ENCODE measurements at places on chromosomes 4 and X. TPM values are rescaled to one million over a fixed set of nuclear protein-coding genes. Genes with fewer than 3 reads are reported as not detected.
A peak's percentile ranks its signal among the peaks of the same experiment; 100 is the strongest.

DNA sequence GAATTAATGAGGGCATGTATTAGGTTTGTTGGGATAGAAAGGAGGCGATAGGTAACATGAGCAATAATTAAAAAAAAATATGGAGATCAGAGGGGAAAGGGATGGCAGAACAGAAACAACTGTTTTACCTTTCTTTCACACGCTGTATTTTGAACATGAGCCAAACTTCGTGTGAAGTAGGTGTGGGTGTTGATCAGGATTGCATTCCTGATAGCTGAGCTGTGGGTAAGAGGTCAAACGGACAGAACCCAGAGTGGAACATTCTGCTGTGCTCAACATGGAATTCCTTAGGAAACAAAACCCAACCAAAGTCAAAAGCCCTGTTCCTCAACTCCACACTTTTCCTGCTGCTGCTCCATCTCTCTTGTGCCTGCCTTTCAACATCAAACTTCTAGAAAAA lies 162.5 kb upstream of the CASK start:
- H3K36me3 ChIP-seq, result no peaks in the 10 kb centered on the region
- H3K27ac ChIP-seq, result no peak overlapping the region
- H3K4me3 ChIP-seq, result no peak overlapping the region
- no peaks in the 10 kb centered on the region for H3K27me3 ChIP-seq

DNA sequence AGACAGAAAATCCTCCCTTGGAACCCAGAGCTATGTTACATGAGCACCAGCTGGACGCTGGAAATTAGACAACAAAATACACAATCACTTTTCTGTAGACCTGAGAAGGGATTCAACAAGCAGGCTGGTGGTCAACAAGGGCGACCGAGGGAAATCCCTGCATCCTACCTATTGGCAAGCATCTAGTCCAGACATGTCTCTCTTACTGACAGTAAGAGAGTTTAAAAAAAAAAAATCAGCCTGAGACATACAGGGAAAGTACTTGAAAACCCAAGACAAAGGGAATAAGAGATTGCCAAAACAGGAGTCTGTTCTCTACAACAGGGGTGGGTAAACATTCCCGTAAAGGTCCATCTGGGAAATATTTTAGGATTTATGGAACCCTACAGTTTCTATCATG lies 108.0 kb downstream of the KDR start:
- no peak for DNase-seq
- H3K4me3 ChIP-seq, result no peak overlapping the region
- H3K36me3 ChIP-seq, result no peaks in the 10 kb centered on the region

GRCh38 chr4:4995103-4995907 lies 24.0 kb downstream of the CYTL1 start:
- H3K27ac ChIP-seq, result no peak overlapping the region
- DNase-seq, result peak; percentile 54
- peaks cover 9% of the 10 kb centered on the region for H3K4me1 ChIP-seq
- no peak overlapping the region for H3K4me3 ChIP-seq
- H3K27me3 ChIP-seq, result peaks cover 10% of the 10 kb centered on the region
- H3K36me3 ChIP-seq, result no peaks in the 10 kb centered on the region

DNA sequence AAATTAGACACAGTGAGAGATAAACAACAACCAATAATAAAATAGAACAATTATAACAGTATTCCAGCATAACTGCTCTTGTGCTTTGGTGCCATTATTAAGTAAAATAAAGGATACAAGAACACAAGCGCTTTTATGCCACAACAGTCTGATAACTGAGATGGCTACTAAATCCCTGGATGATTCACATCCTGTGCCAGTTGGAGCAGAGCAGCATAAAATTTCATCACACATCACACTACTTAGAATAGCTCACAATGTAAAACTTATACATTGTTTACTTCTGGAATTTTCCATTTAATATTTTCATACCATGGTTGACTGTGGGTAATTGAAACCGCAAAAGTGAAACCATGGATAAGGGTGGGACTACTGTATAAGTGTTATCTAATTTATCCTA lies 399.9 kb upstream of the CNKSR2 start:
- no peak overlapping the region for H3K4me3 ChIP-seq
- H3K4me1 ChIP-seq, result no peaks in the 10 kb centered on the region
- DNase-seq, result no peak
- no peak overlapping the region for H3K27ac ChIP-seq
- no peaks in the 10 kb centered on the region for H3K27me3 ChIP-seq

- no peak overlapping the region for H3K27ac ChIP-seq
- peaks cover 8% of the 10 kb centered on the region for H3K27me3 ChIP-seq
- H3K4me1 ChIP-seq, result peaks cover 4% of the 10 kb centered on the region
- H3K36me3 ChIP-seq, result no peaks in the 10 kb centered on the region
Observed at GRCh38 chrX:23341452-23341851, 6.8 kb downstream of the PTCHD1 start.

DNA sequence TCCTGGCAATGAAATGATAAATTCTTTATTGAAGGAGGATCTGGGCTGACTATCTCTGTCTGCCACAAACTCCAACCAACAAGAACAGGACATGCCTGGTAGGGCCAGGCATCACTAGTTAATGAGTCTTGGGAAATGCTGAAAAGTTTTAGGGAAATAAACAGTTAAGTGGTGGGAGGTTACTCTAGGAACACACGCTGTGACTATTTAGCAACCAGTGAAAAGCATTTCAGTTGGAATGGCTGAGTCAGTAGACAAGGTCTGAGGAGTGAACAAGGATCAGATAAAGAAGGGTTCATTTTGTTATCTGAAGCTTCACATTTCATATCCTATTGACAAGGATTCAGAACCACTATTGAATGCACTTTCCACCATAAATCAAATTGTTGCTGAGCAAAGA lies 394.9 kb upstream of the BOD1L1 start:
- no peak overlapping the region for H3K4me3 ChIP-seq
- no peak for DNase-seq
- no peaks in the 10 kb centered on the region for H3K36me3 ChIP-seq
- H3K27ac ChIP-seq, result no peak overlapping the region
- H3K4me1 ChIP-seq, result no peaks in the 10 kb centered on the region

The ASMT gene
- total RNA-seq, result not detected
